Activated T-cell treated with anti-CD3 and anti-CD28 coated beads for 24 hours (primary cell): ENCODE measurements at places on chromosomes 2 and 18.

DNA sequence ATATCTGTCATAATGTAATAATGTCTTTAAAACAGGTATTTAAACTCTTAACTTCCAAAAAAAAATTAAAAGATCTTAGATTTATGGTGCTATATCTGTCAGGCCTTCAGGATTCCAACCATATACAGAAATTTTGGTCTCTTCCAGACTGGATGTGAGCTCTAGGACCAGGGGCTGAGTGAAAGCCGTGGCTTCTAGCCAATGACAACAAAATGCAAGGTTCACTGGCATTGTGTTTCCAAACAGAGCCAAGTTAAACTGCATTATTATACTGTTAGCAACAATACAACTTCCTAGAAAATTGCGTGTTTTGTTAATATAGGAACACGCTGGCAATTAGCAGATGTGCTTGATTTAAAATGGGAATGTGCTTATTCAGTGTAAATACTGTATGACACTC is 809.8 kb upstream of the SOX11 start:
- no peak for DNase-seq

DNA sequence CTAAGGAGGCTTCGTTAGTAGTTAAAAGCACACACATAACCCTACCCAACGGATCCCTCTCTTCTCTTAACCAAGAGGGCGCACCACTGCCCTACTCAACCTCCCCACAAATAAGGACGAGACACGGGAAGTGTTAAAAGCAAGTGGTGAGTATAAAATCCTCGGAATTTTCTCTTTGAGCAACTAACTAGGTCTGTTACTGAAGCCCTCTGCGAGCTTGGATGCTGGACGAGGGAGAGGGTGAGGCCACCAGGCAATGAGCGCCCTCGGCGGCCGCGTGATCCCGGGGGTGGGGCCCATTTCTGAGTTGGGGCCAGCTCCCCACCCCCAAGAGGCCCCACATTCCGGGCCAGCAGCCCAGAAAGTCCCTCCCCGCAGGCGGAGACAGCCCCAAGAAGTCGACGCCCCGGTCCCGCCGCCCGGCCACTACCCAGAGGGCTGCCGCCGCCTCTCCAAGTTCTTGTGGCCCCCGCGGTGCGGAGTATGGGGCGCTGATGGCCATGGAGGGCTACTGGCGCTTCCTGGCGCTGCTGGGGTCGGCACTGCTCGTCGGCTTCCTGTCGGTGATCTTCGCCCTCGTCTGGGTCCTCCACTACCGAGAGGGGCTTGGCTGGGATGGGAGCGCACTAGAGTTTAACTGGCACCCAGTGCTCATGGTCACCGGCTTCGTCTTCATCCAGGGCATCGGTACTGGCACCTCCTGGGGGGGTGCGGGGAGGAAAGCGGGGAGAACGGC is at the start of gene CYBRD1:
Gene CYBRD1, plus strand, starts transcription at position 423 of the 736 bp plus-strand sequence. Its CDS starts 72 bp downstream, at position 495.
- no peak for DNase-seq

GRCh38 chr2:10487081-10487740 is 39.1 kb upstream of the ODC1 start:
- DNase-seq, result no peak

- DNase-seq, result no peak
Observed at GRCh38 chr18:6798896-6799295, 69.4 kb downstream of the ARHGAP28 start.

- peak; percentile 64 for DNase-seq
Observed at GRCh38 chr2:11863513-11864328, 117.3 kb downstream of the LPIN1 start.

GRCh38 chr18:76963936-76964335 is 141.6 kb downstream of the ZNF236 start:
- no peak for DNase-seq

DNA sequence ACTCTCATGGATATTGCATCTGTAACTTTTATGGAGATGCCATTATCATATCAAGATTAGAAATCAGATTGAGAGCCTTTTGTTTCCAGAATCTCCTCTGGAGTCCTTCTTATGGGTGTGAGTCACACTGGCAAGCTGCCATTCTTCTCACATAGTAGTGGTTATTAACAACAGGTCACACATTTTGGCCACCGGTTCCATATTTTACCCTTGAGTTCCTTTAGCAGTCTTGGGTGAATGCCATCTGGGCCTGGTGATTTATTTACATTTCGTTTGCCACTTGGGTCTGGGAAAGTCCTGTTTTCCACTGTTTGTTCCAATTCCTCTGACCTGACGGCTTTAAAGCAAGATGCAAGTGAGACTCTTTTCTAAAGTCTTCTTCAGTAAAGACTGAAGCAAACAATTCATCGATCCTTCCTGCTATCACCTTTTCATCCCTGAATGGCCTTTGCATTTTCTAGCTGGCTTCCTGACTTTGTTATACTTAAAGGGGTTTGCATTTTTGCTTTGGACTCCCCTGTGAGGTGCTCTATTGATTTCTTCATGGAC is 80.5 kb upstream of the CAVIN2 start:
- no peak for DNase-seq

DNA sequence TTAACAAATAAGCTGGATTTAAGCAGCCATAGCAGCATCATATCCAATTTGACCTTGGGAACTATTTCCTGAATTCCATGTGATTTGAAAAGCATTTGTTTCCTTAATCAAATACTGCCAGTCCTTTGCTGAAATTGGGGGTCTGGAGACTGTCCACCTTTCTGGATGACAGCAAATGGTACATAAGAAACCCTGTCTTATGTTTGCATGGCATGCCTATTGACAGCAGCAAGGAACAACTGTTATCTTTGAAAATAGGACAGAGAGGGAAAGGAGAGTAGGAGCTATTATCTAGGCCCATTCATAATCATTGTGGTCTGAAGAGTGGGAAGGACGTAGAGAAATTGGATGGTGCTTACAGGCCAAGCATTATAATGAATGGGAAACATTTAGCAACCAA is 129.2 kb upstream of the CTNNA2 start:
- DNase-seq, result no peak

DNA sequence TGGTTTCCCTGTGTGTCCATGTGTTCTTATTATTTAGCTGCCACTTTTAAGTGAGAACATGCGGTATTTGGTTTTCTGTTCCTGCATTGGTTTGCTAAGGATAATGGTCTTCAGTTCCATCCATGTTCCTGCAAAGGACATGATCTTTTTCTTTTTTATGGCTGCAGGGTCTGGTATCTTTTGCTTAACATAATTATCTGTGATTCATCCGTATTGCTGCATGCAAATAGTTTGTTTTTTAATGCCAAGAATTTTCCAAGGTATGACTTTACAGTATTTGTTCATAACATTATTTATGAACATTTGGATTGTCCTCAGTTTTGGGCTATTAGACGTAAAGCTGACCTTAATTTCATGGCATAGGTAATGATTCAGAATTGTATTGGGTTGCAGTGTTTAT is 17.8 kb downstream of the GIGYF2 start:
- DNase-seq, result no peak

GRCh38 chr2:10346929-10347561 is 44.3 kb downstream of the HPCAL1 start:
- no peak for DNase-seq

GRCh38 chr2:237625216-237625705 is 2.1 kb upstream of the LRRFIP1 start:
- DNase-seq, result no peak

DNA sequence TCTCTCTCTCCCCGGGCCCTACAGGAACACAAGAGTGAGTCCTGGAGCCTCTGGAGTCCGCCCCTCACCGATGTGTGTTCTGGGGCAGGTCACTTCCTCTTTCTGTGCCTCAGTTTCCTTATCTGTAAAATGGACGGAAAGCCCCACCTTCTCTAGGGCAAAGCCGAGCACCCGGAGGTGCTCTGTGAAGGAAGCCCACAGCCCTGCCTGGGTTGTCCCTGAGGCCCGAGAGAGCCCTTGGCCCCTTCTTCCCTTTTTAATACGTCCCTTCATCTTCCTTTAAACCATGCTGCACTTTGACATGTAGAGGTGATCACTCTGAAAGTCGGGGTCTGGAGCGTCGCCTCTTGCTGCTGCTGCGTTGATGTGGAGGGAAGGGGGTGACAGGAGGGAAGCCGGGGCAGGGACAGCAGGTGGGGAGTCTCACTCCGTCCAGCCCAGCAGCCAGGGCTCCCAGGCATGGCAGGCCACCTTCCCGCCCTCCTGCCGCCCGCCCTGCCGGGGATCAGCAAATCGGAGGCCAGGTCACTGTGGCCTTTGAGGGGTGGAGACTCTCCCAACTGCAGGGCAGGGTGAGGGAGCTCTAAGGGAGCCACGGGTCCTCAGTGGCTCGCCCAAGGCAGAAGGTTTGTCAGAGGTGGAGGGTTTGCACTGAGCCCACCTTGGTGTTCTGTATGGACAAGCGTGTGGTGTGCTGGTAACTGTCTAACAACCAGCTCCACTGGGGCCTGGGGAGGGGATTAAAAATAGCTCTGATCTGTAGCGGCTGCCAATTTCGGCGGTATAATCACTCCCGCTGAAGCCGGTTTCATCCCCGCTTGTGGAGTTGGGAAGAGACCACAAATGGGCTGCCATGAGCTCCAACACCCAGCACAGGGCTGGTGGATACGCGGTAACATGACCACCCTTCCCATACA is 135.9 kb upstream of the ID2 start:
- no peak for DNase-seq

DNA sequence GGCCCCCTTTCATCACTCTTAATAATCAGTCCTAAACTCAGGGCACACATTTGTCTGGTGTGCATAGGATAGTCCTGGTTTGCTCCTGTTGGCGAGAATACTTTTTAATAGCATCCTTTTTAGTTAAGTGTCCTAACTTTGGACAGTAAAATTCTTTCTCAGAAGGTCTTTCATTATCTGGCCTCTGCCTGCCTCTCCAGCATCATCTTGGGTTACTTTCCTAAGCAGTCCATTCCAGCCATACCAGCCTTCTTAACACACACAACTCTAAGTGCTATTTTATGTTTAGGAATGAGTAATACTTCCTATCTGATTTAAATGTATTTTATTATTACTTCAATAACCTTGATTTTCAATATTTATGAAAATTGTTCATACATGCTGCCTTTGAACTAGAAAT is 151.0 kb downstream of the ACOXL start:
- DNase-seq, result no peak

- no peak for DNase-seq
Observed at GRCh38 chr2:236173036-236173728, 5.0 kb upstream of the GBX2 start.

- DNase-seq, result no peak
Observed at GRCh38 chr2:53490659-53491058, 276.9 kb upstream of the CHAC2 start.

DNA sequence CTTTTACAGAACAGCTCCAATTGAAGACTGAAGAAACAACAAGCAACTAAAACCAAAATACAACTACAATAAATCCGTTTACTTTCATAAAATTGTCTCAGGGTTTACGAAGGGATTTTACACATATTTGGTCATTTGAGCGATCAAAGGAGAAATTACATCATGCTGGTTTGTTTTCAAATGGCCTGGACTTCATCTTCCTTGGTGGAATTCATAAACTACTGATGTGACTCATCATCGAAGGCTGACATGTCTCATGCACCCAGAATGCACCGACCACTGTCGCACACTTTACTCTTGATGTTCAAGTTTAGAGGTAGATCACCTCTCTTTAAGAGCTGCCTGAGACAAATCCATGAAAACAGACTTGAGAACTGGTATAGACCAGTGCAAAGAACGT is 25.6 kb upstream of the PMAIP1 start:
- no peak for DNase-seq

- no peak for DNase-seq
Observed at GRCh38 chr18:78242254-78242643, 737.4 kb upstream of the SALL3 start.

DNA sequence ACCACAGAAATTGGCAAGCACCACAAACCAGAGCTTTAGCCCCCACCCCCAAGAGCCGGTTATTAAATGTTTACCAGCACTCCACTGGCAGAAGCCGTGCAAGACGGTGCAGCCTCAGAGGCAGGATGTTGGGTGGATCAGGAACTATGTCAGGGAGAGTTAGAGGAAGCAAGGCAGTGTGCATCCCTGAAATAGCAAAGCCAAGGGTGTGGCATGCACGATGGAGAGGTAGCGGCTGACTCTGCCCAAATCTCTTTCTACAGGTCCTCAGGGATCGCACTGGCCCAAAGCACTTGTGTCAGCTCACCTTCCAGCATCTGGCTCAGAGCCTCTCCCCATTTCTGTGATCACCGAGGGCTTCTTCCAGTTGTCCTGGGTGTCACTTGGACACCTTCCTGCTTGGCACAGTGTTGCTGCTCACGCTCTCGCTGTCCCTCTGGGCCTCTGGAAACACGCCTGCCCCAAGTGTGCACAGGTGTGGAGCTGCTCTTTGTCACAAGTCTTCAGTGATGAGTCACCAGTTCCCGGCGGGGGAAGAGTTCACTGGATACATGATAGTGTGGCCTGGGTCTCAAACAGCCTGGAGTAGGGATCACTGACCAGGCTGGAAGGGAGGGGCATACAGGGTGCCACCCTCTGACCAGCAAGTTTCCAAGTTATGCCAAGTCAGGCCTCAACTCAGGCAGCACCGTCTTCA is 17.3 kb upstream of the B3GNT7 start:
- DNase-seq, result no peak

- DNase-seq, result no peak
Observed at GRCh38 chr2:172821370-172822338, 86.0 kb downstream of the RAPGEF4 start.
